Chondrocyte (in vitro differentiated cells): ENCODE measurements at places on chromosomes 7 and 10. TPM values are rescaled to one million over a fixed set of nuclear protein-coding genes. Genes with fewer than 3 reads are reported as not detected.

DNA sequence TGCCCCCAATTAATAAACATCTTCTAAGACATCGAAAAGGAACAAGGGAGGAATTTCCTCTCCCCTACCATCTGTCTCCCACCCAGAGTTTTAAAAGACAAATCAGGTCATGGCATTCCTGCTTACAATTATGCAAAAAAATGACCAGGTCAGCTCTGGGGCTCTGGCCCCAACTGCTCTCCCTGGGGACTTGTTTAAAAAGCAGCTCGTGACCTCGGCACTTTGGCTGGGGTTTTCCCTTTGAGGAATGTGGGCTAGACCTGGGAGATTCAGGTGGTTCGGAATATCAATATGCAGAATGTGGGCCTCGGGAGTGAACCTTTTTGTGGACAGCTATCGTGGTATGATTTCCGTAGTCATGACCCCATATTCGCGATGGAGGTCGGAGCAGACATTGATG, 648 bp upstream of the RADIL start:
- no peak overlapping the region for H3K4me3 ChIP-seq
- no peaks in the 10 kb centered on the region for H3K36me3 ChIP-seq
- DNase-seq = no peak
- H3K27me3 ChIP-seq = peaks cover 8% of the 10 kb centered on the region
- peaks cover 15% of the 10 kb centered on the region for H3K4me1 ChIP-seq

DNA sequence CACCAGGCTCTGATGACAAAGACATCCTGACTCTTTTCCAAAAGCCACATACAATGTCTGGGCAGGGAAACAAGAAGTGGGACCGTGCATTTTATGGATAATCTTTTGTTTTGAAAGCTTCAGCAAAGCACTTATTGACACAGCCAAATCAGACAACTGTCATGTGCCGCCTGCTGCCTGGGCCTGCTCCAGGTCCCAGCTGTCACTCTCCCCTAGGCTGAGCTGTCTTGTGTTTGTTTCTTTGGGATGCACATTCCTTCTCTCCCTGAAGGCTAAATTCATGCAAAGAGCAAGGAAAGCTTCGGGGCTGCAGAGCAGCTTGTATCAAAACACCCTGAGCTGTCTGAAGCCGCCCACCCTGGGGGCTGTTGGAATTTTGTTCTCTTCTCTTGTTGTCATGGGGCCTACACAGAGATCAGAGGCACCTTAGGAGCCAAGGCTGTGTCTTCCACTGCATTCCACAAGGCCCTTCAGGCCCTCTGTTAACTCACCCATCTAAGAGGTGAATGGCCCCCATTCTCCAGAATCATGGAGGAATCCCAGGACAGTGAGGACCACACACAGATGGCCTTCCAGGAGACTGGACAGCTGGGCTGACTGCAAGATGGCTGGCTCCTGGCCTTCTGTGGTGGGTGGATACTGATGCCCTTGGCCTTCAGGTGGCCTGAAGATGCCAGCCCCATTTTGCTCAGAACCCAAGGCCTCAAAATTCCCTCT, 17.8 kb upstream of the SLC18A2 start:
- H3K4me1 ChIP-seq = no peaks in the 10 kb centered on the region
- no peak overlapping the region for H3K27ac ChIP-seq
- no peaks in the 10 kb centered on the region for H3K36me3 ChIP-seq

DNA sequence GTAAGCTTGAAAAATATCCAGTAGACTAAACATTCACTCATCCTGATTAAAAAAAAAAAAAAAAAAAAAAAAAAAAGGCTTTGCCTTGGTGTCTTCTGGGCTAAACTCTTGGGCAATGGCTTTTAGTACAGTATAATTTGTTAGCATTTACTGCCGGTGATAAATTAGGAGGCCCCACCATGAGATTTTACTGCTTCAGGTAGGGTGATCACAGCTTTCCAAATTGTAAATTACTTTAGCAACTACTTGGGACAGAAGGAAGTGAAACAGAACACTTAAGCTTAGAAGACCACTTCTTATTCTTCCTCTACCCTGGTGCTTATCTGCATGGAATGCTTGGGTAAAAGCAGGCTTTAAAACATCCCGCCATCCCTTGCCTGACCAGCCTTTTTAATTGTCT, 152.1 kb downstream of the HIBADH start:
- no peaks in the 10 kb centered on the region for H3K36me3 ChIP-seq
- no peak for DNase-seq
- H3K4me1 ChIP-seq = no peaks in the 10 kb centered on the region

GRCh38 chr7:70392256-70392876, 739.6 kb upstream of the GALNT17 start:
- no peak overlapping the region for H3K4me3 ChIP-seq
- no peak for DNase-seq
- peaks cover 27% of the 10 kb centered on the region for H3K4me1 ChIP-seq
- H3K27me3 ChIP-seq = no peaks in the 10 kb centered on the region
- H3K27ac ChIP-seq = no peak overlapping the region

DNA sequence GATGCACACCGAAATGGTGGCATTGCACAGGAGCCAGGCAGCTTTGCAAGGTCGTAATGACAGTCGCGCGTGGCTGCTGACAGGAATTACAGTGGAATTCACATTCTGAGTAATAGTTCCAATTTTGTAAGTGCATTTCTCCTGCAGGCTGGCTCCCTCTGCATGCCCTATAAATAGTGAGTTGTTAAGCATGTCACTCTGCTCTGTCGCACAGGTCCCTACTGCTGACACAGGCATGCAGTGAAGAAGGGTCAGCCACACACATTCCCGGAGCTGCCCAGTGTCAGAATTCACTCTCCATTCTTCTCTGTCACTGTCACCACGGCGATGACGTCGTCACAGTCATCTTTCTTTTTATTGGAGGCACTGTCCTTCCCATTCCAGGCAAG, 49.2 kb upstream of the SHH start:
- H3K27ac ChIP-seq = no peak overlapping the region
- H3K4me3 ChIP-seq = no peak overlapping the region
- H3K36me3 ChIP-seq = no peaks in the 10 kb centered on the region
- no peak for DNase-seq
- H3K4me1 ChIP-seq = peaks cover 3% of the 10 kb centered on the region

GRCh38 chr7:32676249-32676941, 181.1 kb downstream of the AVL9 start:
- H3K4me1 ChIP-seq = no peaks in the 10 kb centered on the region
- no peaks in the 10 kb centered on the region for H3K36me3 ChIP-seq
- no peak for DNase-seq
- no peak overlapping the region for H3K4me3 ChIP-seq
- no peaks in the 10 kb centered on the region for H3K27me3 ChIP-seq
- no peak overlapping the region for H3K27ac ChIP-seq

Gene TAS2R41
- not detected in 3 replicates for total RNA-seq

Gene MCM10
- total RNA-seq = 2.2 to 13.9 TPM (median 3.7 TPM) in 3 replicates

Gene SFTPD
- total RNA-seq = 0.64 to 1.6 TPM (median 0.65 TPM) in 3 replicates

Gene LRWD1
- 16.1 to 18.5 TPM (median 16.7 TPM) in 3 replicates for total RNA-seq

Gene IFIT1B
- not detected in 3 replicates for total RNA-seq

DNA sequence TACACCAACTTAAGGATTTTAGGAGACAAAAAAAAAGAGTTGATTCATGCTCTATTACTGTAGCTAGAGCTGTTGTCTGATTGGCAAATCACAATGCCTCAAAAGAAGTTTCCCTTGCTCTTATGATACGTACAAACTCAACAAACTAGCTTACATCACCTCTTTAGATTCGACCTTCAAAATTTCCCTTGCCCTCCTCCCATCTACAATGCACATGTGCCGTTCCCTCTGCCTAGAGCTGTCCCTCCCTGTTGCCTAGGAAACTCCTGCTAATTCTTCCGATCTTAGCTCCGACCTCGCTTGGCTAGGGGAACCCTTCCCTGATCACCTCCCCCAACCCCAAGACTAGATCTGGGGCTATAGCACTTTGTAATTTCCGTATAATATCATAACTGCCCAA, 55.4 kb downstream of the MAP3K8 start:
- no peaks in the 10 kb centered on the region for H3K36me3 ChIP-seq
- peaks cover 18% of the 10 kb centered on the region for H3K27me3 ChIP-seq

DNA sequence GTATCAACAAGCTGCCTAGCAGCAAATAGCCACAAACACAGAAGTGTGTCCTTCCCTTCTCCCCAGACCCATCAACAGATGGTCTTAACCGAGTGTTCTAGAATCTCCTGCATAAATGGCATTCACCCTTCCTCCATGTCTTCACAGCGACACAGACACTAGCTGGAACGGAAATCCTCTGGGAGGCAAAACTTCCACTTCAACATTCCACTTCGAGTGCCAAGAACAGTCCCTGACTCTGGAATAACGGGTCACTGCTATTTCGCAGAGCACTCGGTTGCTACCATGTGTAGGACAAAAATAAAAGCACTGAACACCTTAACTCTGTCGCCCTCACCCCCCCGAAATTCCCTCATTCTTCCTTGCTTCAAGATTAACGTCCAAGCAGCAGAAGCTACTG, 65.1 kb downstream of the SFMBT2 start:
- H3K4me1 ChIP-seq = no peaks in the 10 kb centered on the region
- no peaks in the 10 kb centered on the region for H3K27me3 ChIP-seq

DNA sequence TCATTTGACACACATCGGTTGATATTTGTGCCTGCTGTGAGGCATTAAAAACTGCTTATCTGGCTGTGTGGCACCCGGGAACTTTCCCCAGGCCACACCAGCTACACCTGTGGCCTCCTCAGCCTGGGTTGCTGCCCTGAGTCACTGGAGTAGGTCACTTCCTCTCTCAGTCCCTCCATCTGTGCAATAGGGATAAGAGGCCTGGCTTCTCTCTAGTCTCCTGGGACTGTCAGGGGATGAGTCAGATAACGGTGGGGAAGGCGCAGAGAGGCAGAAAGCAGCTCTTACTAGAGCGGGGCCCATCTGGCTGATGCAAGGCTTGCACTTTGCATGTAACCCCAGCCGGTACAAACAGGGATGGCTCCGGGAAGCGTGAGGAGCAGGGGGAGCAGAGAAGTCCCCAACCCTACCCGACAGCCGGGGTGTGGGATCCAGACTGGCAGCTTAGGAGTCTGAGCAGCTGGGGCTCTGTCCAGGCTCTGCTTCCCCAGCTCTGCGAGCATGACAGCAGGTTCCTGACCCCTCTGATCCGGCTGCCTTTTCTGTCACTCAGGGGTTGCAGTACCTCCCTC, 34.0 kb downstream of the DNAJB12 start:
- peak overlapping the region; percentile 59 for H3K4me3 ChIP-seq
- no peak for DNase-seq
- no peaks in the 10 kb centered on the region for H3K36me3 ChIP-seq
- no peaks in the 10 kb centered on the region for H3K27me3 ChIP-seq

Gene MMP21
- not detected in 3 replicates for total RNA-seq
